ENCODE measurements at places on chromosomes 7 and 10.
A peak's percentile ranks its signal among the peaks of the same experiment; 100 is the strongest.

DNA sequence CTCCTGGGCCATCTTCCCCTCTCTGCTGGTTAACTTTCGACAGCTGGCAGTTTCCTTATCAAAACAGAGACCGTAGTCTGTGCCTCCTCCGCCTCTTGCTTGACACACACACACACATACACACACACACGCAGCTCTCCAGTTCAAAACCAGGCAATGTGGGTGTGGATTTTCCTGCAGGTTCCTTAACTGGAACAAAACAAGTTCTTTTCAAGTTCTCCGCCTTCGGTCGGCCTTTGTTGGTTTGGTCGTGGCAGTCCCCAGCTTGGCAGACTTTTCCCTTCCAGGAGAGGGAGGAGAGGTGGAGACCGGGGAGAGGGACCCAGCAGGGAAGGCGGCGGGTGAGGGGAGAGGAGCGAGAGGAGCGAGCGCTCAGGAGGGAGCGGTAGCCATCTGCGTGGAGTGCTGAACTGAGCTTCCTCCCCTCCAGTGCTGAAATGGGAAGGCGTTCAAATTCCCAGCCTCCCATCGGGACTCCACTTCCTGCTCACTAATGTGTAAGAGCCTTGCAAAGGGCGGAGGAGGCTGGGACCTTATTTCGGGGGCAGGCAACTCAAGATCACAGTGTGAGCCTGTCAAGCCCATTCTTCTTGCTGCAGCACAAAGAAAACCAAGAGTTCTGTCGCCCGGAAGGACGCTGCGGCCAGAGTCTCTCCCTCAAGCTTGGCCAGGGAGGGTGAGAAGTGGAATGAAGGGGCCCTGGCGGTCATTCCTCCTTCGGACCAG lies 120.6 kb downstream of the PRPF18 start:
- no peak for DNase-seq

DNA sequence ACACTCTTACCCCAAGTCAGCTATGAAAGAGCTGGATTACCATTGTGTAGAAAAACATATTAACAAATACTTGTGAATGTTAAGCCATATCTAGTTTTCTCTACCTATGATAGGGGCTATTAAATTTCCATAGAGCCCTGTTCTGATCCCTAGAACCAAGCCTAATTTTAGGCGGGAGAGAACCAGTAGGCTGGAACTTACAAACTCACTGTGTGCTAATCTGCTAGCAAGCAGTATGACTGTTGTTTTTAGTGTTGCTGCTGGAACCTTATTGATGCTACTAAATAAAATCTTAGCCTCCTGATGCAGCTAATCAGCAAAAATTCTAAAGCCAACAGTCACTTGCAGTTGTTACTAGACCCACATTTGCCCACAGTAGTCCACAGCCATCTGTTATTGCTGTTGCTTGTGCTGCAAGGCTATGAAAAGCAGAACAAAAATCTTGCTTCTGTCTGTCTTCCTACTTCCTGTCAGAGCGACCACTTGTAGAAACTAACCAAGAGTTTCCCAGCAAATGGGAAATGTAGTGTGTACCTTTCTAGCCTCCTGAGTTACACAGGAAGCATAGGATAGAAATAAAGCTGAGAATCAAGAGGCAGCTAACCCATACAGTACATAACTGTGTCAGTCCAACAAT lies 368.4 kb downstream of the ARL4A start:
- DNase-seq: no peak

DNA sequence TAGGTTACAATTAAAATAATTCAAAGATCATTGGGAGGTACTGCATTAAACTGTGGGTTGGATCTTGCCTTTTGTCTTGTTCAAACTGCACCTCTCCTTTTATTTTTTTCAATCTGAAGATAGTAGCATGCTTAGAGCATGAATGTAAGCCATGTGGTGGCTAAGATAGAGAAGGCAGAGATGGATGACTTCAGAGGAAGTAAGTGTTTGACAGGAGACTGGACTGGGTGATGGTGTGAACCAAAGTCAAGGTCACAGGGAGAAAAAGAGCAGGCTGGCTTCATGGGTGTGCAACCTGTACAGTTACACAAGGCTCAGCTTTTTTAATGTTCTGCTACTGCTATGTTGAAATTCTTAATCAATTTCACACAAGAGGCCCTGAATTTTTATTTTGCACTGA lies 85.6 kb downstream of the ZEB1 start:
- no peak for DNase-seq

DNA sequence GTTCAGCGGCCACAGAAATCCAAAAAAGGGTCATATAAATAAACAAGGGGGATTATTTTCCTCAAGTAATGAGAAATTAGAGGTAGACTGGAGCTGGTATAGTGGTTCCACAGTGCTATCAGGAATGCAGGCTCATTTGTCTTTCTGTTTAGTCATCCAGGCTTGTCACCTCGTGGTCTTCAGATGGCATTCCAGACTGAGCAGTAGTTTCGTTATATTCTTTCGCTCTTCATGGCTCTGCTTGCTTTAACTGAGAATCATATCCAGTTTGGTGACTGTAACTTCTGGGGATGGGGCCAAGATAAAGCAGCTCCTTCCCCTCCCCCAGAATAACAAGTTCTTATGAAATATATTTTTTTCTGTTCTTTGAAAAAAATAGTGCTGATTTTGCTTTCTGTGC lies 9.5 kb downstream of the ANKIB1 start:
- no peak for DNase-seq

- DNase-seq: no peak
These were observed 776.4 kb downstream of the TYW1 start for GRCh38 chr7:67773081-67773480.

GRCh38 chr7:35035511-35035961 lies 1.7 kb downstream of the DPY19L1 start:
- no peak for DNase-seq

DNA sequence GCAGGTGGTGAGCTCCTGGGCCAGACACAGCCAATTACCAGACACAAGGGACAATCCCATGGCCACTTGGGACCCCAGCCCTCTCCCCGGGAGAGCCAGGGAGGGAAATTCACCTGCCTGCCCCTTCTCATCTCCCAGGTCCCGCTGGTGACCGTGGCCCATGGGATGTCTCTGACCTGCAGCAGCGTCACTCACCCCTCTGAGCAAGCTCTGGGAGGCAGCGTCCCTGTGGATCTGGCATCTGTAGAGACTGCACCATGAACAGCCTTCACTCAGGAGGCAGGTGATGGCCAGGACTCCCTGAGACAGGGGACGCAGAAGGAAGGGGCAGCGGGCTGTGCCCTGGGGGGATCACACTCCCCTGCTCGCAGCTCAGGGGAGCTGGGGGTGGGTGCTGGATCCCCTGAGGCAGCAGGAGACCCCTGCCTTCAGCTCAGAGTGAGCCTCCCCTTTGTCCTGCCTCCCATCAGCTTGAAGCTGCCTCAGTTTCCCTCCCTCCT lies 90.8 kb downstream of the FOXL3 start:
- DNase-seq: no peak

GRCh38 chr10:22370320-22370719 lies 25.0 kb downstream of the SPAG6 start:
- DNase-seq: no peak

- no peak for DNase-seq
These were observed 117.9 kb downstream of the SND1 start for GRCh38 chr7:127769696-127770400.

DNA sequence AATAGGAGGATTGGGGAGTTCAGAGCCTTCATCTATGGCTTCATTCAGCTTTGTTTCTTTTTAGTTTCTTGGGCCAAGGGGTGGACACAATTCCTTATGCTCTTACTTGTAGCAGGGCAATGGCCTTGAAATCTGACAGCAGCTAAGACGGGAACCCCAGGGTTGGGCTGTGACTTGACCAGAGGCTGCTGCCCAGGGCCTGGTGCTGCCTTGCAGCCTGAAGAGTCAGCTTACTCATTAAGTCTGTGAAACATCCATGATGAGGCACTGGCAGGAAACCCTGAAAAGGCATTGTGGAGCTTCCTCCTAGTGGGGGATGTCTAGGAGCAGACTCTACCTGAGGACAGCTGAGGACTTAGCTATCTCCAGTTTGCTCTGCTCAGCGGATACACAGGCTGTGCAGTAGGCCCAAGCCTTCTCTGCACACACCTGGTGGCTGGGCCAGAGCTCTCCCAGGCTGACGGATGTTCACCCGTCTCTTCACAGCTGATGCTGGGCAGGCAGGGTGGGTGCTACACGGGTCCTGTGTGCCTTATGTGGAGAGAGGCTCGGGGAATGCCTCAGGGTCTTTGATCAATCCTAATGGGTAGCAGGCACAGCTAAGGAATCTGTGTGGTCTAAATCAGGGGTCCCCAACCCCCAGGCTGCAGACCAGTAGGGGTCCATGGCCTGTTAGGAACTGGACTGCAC lies 17.8 kb downstream of the CXCL12 start:
- DNase-seq: no peak

DNA sequence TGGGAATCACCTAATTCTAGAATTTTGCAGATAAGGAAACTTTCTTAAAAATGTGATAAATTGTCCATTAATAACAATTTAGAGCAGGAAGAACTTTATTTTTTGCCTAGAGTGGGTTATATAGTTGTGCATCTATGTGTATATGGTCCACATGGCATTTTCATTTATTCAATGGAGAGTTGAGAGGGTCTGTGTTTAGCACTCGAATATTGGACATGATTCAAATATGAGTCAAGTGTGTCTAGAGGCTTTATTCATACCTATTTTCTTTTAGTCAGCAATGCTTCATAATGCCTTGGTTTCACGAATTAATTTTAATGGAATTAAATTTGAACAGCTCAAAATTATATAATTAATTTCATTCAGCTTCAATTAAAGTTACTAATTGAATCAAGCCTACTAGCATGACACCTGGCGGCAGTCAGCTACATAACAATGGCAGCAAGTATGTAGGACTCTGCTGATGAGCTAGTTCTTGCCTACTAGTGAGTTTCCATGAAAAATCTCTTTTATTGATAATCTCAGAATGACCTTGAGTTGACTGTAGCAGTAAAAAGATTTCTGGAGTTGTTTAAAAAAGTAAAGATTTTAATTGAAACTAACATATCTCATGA lies 17.7 kb downstream of the MDFIC start:
- DNase-seq: no peak

- DNase-seq: no peak
These were observed 11.2 kb upstream of the CXCL12 start for GRCh38 chr10:44395902-44396670.

- DNase-seq: no peak
These were observed 58.9 kb upstream of the LBX1 start for GRCh38 chr10:101287997-101288635.

DNA sequence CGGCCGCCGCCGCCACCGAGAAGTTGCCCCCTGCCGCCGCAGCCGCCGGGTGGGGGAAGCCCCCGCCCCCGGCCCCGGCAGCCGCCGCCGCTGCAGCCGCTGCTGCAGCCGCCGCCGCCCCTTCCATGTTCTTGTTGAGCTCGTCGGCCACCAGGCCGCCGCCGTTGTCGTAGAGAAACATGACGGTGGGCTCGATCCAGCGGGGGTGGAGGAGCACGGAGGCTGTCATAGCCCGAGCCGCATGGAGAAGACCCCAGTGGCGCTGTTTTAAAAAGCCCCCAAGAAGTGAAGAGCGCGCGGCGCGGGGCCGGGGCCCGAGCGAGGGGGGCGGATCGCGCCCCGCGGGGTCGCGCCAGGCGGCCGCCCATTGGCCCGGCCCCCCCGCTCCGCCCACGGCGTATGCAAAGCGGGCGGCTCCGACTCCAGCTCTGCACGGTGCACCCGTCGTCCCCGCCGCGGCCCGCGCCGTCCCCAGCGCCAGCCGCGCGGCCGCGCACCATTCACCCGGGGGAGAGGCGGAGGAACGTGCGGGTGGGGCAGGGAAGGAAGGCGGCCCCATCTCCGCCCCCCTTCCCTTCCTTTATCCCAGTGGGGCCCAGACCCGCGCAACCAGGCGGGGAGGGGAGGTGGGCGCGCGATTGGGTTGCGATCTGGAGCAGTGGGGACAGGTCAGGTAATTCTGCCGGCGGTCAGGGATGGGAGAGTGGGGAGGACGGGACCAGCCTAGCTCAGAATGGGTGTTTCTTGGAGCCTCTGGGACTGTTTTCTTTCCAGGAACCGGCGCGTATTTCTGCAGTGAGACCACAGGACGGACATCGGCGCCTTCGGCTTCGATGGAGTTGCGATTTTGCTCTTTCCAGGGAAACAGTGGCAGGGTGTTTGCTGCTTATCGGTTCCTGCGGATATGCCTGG lies at the start of gene HOXA13:
HOXA13 (minus strand) TSS at position 243 of the 912 bp plus-strand sequence; CDS start at position 229, 14 bp downstream.
- no peak for DNase-seq

DNA sequence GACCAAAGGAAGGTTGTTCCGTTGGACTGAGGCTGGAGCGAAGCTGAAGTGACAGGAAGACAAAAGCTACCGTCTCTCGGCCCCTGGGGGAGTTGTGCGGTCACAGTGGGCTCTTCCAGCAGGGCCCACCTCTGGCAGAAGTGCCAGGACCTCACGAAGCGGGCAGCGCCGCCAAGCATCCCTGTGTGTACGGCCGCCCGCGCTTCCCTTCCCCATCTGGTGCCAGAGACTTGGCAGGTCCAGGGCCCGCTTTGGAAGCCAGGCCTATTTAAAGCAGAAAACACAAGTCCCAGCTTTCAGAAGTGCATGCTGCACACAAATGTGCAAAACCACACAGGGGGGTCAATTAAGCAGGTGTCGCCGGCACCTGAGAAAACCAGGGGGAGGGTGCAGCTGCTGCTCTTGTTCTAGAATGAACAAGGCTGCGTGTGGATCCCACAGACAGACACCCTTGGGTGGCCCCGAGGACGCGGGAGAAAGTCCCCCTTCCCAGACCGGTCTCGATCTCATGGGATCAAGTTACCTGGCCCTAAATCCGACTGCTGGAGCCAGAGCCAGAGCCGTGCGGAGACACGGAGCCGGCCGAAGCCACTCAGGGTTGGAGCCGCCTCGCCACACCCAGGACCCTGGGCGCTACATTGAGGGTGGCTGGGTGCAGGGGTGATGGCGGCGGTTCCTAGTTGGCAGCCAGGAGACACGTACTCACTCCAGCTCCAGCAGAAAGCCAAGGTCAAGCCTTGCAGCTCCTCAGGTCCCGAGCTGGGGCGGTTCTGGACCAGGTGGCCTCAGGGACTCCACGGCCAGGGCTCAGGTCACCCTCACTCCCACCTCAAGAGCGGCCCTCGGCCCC lies 51.8 kb upstream of the PPP2R2D start:
- no peak for DNase-seq

- DNase-seq: no peak
These were observed 98.2 kb downstream of the PRLHR start for GRCh38 chr10:118497227-118497626.

GRCh38 chr10:15784662-15785300 lies 65.1 kb upstream of the ITGA8 start:
- DNase-seq: no peak

- no peak for DNase-seq
These were observed 439.6 kb downstream of the GRID1 start for GRCh38 chr10:85926986-85927385.

- DNase-seq: peak; percentile 38
These were observed 26.4 kb downstream of the HIF1AN start for GRCh38 chr10:100562008-100562672.

DNA sequence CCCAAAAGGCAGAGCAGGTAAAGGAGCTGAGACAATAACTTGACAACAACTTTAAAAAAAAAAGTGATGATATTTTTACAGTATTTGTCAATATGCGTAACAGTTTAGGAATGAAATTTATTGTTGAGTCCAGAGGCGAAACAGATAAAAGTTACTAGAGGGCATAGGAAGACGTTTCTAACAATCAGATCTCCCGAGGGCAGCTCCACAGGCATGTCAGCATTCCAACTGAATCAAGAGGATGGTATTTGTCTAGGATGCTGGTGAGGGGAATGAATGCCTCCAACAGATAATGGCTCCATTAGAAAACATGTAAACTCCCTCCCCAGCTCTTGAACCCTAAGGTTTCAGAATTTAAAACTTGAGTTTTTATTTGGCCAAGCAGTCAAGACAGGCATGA lies 733.9 kb upstream of the SORCS1 start:
- no peak for DNase-seq
